Activated effector memory CD4-positive, alpha-beta T cell treated with Interleukin-2 at 50 U/mL for 16 hours (primary cell): ENCODE measurements at places on chromosomes 13 and 19.

GRCh38 chr13:96027496-96027895 is 25.7 kb downstream of the UGGT2 start:
- DNase-seq: no peak

DNA sequence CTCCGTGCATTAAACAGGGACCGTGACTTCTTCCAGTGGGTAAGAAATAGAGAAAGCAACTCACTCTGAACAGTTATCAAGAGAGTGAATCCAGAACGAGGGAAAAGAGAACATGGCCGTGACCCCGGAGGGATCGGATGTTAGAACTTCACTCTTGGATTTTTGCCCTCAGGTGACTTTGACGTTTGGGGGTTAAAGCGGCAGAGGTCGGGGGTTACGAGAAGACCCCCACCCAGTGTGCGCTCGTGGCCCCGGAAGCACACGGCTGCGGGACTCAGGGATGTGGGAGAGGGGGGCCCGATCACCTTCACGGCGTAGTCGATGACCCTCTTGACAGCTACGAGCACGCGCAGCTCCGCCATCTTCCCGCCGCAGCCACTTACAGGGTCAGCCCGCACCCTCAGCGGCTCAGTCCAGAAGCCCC is at the start of gene ETFB:
Gene ETFB, minus strand, starts transcription at position 424 of the 424 bp plus-strand sequence. Its CDS starts 62 bp downstream, at position 362.
- no peak for DNase-seq

DNA sequence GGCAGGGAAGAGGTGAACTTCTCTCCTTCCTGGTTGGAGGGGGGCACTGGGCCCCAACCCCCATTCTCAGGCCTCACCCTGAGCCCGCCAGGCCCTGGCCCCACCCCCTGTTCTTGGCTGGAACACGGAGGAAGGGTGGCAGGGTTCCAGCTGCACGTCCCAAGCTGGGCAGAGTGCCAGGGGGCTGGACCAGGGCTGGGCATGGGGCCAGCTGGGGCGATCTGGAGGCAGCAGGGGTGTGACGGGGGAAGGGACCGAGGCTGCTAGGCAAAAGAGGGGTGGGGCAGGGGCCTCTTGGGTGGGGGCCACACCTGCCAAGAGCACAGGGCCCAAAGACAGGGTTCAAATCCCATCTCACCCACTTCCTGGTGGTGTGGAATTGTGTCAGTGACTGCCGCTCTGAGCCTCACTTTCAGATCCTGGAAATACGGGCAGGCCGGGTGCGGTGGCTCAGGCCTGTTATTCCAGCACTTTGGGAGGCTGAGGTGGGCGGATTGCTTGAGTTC is 2.2 kb downstream of the HIF3A start:
- no peak for DNase-seq

- no peak for DNase-seq
These were observed 910.6 kb upstream of the SLITRK5 start for GRCh38 chr13:86760620-86761019.

- DNase-seq: no peak
These were observed 32.8 kb downstream of the MLLT1 start for GRCh38 chr19:6247007-6247288.

GRCh38 chr19:51031880-51032225 is 2.9 kb downstream of the KLK12 start:
- DNase-seq: no peak

GRCh38 chr19:2242092-2242537 is 5.5 kb downstream of the SF3A2 start:
- DNase-seq: no peak

DNA sequence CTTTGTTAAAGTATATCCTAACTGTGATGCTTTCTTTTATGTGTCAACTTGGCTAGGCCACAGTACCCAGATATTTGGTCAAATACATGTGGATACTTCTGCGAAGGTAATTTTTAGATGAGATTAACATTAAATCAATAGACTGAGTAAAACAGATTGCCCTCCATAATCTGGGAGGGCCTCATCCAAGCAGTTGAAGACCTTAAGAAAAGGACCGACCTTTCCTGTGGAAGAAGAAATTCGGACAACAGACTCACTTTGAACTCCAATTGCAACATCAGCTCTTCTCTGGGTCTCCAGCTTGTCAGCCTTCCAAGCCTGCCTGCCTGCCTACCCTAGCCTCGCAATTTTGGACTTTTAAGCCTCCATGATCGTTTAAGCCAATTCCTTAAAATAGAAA is 57.9 kb upstream of the DOCK9 start:
- no peak for DNase-seq

GRCh38 chr19:6822311-6822670 is 49.8 kb downstream of the VAV1 start:
- DNase-seq: no peak

- no peak for DNase-seq
These were observed 371.4 kb downstream of the KCNRG start for GRCh38 chr13:50386541-50387050.

DNA sequence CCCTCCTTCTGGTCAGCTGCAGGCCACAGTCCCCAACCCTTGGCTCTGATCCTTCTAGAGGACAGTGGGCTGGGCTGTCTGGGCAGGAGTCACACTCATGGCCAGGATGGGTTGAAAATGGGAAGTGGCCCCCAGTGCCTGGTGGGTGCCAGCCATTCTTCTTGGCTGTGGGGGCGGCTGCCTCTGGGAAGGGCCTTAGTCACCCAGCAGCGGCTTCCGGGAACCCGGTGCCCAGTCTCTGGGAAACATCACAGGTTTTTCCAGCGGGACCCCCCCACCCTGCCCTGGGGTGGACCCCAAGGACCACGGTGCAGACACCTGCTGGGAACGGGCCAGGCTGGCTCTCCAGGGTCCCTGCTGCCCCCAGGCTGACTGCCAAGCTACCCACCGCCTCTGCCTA is 27.3 kb upstream of the SLC7A10 start:
- DNase-seq: no peak

GRCh38 chr13:98890186-98890585 is 87.7 kb downstream of the DOCK9 start:
- no peak for DNase-seq
